GM18507 (cell line): ENCODE measurements at places on chromosomes 5 and 9.

DNA sequence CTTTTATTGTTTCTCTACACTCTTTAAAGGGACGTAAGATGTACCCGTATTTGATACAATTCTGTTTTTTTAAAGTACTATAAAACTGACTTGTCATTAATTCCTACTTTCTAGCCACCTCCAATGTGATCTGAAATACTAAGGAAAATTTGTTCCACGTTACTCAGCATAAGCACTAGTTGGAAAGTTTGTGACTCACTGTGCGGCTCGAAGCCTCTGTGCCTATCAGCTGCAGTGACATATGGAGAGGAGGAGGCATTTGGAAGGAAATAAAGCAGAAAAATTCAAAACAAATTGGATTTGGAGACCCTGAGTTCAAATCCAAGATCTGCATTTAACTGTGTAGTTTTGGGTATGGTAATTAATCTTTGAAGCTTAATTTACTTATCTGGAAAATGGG lies 339.3 kb downstream of the BRINP1 start:
- no peak for DNase-seq

GRCh38 chr5:14063138-14063537 lies 80.0 kb upstream of the TRIO start:
- no peak for DNase-seq

DNA sequence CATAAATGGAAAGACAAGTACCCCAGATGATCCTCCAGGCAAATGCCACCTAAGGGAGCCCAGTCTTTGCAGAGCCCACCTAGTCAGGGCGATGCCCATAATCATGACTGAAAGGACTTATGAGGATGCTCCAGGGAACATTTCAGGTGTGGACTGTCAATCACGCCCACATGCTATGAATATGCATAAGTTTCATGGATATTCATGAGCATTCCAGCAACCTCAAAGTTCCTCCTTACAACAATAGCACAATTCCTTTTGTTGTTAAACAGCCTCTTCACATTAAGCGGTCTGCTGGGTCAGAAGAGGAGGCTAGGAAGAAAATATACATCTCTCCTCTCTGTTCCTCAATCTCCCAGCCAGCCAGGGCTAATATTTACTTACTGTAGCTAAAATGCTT lies 161.6 kb downstream of the C5orf15 start:
- no peak for DNase-seq

GRCh38 chr9:23849379-23850035 lies 23.5 kb upstream of the ELAVL2 start:
- no peak for DNase-seq

- DNase-seq = no peak
Measured at GRCh38 chr5:68046445-68046844, 169.1 kb upstream of the PIK3R1 start.

- no peak for DNase-seq
Measured at GRCh38 chr5:5798462-5798861, 376.0 kb downstream of the ICE1 start.

- DNase-seq = no peak
Measured at GRCh38 chr5:129412721-129413120, 47.4 kb upstream of the ADAMTS19 start.

- no peak for DNase-seq
Measured at GRCh38 chr9:90801973-90802322, 329 bp downstream of the SYK start.

DNA sequence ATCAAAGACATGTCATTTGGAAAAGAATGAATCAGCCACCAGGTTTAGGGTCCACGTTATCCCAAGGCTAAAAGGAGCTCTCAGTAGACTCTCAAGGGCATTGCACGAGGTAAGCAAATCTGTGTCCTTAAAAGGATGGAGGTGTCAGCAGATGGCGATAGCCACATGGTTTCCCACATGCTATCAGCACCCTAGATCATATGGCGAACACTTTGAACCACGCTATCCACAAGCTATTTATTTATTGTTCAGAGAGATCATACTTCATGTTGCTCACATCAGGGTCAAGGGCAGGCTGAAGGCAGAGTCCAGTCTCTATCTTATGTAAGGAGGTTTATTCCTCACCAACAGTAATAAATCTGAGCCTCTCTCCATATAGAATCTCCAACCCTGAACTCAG lies 43.7 kb downstream of the CDH6 start:
- DNase-seq = no peak

DNA sequence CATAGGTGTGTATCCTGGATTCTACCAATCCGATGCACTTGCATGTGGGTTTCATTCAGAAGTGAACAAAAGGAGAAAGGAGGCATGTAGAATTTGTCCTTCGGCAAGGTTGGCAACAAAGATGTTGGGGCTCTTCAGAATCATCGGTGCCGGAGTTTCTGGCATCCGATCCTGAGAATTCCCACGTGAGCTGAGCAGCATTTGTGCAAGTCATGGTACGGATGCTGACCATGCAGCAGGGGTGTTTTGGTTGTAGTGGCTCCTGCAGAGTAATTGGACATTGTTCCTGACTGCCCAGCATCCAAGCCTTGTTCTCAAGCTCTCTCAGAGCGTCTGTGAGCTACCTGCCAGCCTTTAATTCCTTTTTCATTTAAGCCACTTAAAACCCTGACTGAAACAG lies 19.0 kb upstream of the POC5 start:
- DNase-seq = no peak
